Esophagus squamous epithelium (tissue), 5 donors: ENCODE measurements at places on chromosomes 3 and 15. TPM values are rescaled to one million over a fixed set of nuclear protein-coding genes. Genes with fewer than 3 reads are reported as not detected.

Gene ZMYND10
- total RNA-seq: not detected

Gene SPATA12
- not detected for total RNA-seq

Gene RTP1
- total RNA-seq: not detected

Gene GHSR
- not detected for total RNA-seq

Gene APOD
- 319 TPM for total RNA-seq

GRCh38 chr3:57556459-57557084 is 498 bp downstream of the PDE12 start:
- no peaks in the 10 kb centered on the region for H3K27me3 ChIP-seq
- H3K36me3 ChIP-seq: peaks cover 28% of the 10 kb centered on the region
- peak overlapping the region; percentile 97 for H3K4me3 ChIP-seq
- peak overlapping the region; percentile 93 for H3K27ac ChIP-seq
- DNase-seq: no peak
- peaks cover 8% of the 10 kb centered on the region for H3K4me1 ChIP-seq

- no peak overlapping the region for H3K4me3 ChIP-seq
- no peak overlapping the region for H3K27ac ChIP-seq
- no peak for DNase-seq
- no peaks in the 10 kb centered on the region for H3K4me1 ChIP-seq
- no peaks in the 10 kb centered on the region for H3K36me3 ChIP-seq
Observed at GRCh38 chr15:92268900-92269299, 124.8 kb upstream of the ST8SIA2 start.

DNA sequence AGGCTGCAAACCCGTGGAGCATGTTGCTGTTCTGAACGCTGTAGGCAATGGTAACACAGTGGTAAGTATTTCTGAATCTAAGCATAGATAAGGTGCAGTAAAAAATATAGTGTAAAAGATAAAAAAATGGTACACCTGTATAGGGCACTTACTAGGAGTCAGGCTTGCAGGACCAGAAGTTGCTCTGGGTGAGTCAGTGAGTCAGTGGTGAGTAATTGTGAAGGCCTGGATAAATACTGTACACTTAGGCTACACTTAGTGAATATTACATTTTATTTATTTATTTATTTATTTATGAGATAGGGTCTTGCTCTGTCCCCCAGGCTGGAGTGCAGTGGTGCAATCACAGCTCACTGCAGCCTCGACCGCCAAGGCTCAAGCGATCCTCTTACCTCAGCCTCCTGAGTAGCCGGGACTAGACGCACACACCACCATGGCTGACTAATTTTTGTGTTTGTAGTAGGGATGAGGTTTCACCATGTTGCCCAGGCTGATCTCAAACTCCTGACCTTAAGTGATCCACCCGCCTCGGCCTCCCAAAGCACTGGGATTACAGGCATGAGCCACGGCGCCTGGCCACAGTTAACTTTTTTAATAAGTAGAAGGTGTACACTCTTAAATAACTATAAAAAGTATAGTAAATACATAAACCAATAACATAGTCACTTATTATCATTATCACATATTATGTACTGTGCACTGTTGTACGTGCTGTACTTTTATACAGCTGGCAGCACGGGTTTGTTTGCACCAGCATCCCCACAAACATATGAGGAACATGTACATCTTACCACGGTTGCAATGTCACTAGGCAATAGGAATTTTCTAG is 155.1 kb downstream of the IGF1R start:
- no peaks in the 10 kb centered on the region for H3K27me3 ChIP-seq
- no peaks in the 10 kb centered on the region for H3K36me3 ChIP-seq
- H3K4me3 ChIP-seq: no peak overlapping the region
- peaks cover 26% of the 10 kb centered on the region for H3K4me1 ChIP-seq
- H3K27ac ChIP-seq: no peak overlapping the region

- no peak overlapping the region for H3K4me3 ChIP-seq
- H3K36me3 ChIP-seq: no peaks in the 10 kb centered on the region
- no peak for DNase-seq
- no peaks in the 10 kb centered on the region for H3K4me1 ChIP-seq
Observed at GRCh38 chr3:38662544-38662943, 13.1 kb upstream of the SCN5A start.

GRCh38 chr3:184066211-184066610 is 13.4 kb downstream of the HTR3C start:
- DNase-seq: no peak
- H3K27ac ChIP-seq: no peak overlapping the region
- H3K4me3 ChIP-seq: no peak overlapping the region
- H3K27me3 ChIP-seq: peaks cover 13% of the 10 kb centered on the region
- no peaks in the 10 kb centered on the region for H3K4me1 ChIP-seq

GRCh38 chr3:18988614-18989229 is 159.6 kb upstream of the KCNH8 start:
- no peaks in the 10 kb centered on the region for H3K36me3 ChIP-seq
- no peak overlapping the region for H3K27ac ChIP-seq
- H3K4me3 ChIP-seq: no peak overlapping the region
- peaks cover 10% of the 10 kb centered on the region for H3K4me1 ChIP-seq

DNA sequence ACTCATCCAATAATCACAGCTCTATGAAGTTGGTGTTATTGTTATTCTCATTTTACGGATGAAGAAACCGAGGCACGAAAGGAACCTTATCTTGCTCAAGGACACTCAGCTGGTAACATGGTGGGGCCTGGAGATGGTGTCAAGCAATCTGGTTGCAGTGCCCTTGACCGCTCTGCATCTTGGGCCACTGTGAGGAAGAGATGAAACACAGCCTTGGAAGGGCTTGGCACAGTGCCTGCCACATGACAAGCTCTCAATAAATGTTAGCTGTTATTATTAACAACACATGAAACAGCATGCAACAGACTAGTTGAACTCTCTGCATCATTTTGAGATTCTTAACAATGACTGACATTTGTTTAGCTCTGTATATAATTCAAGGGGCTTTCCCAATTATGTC is 10.1 kb upstream of the ITGA11 start:
- DNase-seq: no peak
- H3K4me3 ChIP-seq: no peak overlapping the region
- H3K4me1 ChIP-seq: no peaks in the 10 kb centered on the region
- no peaks in the 10 kb centered on the region for H3K27me3 ChIP-seq

DNA sequence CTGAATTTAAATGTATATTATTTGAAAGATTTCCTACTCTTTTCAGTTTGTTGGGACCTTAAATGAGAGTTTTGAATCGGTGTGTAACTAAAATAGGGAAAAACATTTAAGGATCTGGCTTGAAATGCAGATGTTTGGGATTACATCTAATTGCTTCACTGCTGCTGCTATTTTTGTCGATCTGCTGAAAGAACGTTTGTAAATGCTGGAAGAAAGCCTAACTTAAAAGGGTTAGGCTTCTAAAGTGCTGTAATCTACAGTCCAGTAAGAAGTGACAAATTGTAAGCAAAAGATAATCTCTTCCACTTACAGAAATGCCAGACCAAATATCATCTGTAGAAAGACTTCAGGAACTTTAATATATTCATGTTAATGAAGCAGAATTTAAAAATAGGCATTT is 691.6 kb downstream of the ZNF385D start:
- no peaks in the 10 kb centered on the region for H3K4me1 ChIP-seq
- no peak overlapping the region for H3K27ac ChIP-seq
- no peak for DNase-seq
- no peaks in the 10 kb centered on the region for H3K27me3 ChIP-seq
- no peaks in the 10 kb centered on the region for H3K36me3 ChIP-seq
- no peak overlapping the region for H3K4me3 ChIP-seq

DNA sequence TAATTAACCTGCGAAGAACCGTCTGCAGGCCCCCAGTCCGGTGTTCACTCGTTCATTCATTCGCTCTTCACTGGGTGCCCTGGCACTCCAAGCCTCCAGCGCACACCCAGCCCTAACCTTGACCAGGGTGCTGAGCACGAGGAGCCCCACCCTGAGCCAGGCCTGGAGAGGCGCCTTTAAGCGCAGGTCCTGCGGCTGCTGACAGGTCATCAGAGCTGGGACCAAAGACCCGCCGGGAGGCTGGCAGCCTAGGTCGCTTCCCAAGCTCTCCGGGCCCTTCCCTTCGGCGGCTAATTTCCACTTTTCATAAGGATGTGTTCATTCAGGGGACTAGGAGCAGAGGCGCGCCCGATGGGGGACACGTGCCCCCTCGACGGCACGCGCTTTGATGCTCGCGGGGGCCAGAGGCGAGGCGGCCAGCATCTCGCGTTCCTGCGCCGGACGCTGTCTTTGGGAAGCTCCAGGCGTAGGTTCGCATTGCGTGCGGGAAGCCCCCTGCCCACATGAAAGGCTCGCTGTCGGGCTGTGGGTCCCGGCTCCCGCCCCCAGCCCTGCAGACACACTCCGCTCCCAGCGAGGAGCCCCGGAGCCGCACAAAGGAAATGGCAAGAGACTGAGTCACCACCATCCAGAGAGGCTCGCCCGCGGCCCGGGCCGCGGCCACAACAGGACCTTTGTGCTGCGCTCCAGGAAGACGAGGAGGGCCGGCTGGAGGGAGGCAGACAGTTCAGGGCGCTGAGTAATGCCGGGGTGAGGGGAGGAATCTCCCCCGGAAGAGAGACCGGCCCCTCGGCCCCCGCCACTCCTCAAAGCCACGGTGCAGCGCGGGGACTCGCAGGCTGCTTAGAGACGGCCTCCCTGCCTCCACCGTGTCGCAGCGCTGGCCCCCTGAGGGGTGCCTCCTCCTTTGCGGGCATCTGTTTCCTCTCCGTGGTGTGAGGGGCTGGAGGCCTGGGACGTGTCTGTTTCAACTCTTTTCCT is 266.4 kb upstream of the HES1 start:
- peak overlapping the region; percentile 26 for H3K4me3 ChIP-seq
- H3K27me3 ChIP-seq: no peaks in the 10 kb centered on the region
- DNase-seq: no peak
- H3K36me3 ChIP-seq: no peaks in the 10 kb centered on the region
- H3K4me1 ChIP-seq: peaks cover 67% of the 10 kb centered on the region

- no peaks in the 10 kb centered on the region for H3K4me1 ChIP-seq
- no peaks in the 10 kb centered on the region for H3K36me3 ChIP-seq
- H3K27me3 ChIP-seq: no peaks in the 10 kb centered on the region
- H3K4me3 ChIP-seq: no peak overlapping the region
Observed at GRCh38 chr15:93929375-93930094, 301.8 kb upstream of the MCTP2 start.

DNA sequence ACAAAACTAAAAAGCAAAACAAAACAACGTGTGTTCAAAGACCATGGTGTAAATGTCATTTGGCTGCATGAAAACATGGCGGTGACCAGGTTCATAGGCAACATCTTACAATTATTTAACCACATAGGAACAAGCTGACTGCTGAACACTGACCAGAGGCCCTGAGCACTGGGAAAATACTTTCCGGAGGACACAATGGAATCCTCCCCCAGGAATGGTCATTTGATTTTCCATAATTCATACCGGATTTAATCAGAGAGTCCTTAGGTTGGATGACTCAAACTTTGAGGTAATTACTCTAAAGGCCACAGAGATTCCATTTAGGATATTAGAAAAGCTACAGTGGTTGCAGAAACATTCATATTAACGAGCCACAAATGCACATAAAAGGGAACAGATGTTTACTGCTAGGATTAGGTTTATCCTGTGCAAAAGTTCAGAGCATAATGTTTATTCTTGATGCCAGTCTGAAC is 254.7 kb downstream of the NR1D2 start:
- H3K27ac ChIP-seq: no peak overlapping the region
- H3K36me3 ChIP-seq: no peaks in the 10 kb centered on the region
- H3K4me3 ChIP-seq: no peak overlapping the region
- DNase-seq: no peak
- no peaks in the 10 kb centered on the region for H3K27me3 ChIP-seq
- H3K4me1 ChIP-seq: no peaks in the 10 kb centered on the region

- DNase-seq: no peak
- H3K36me3 ChIP-seq: no peaks in the 10 kb centered on the region
- peak overlapping the region; percentile 80 for H3K27ac ChIP-seq
- H3K4me1 ChIP-seq: peaks cover 25% of the 10 kb centered on the region
- H3K27me3 ChIP-seq: no peaks in the 10 kb centered on the region
Observed at GRCh38 chr3:136958939-136959338, 1.2 kb downstream of the IL20RB start.
